NCI-H1417 (cell line): ENCODE measurements at places on chromosomes 2 and 18.

- no peak for DNase-seq
Measured at GRCh38 chr2:111710085-111710484, 173.9 kb downstream of the ANAPC1 start.

- DNase-seq: no peak
Measured at GRCh38 chr18:55136864-55137263, 177.6 kb upstream of the CCDC68 start.

DNA sequence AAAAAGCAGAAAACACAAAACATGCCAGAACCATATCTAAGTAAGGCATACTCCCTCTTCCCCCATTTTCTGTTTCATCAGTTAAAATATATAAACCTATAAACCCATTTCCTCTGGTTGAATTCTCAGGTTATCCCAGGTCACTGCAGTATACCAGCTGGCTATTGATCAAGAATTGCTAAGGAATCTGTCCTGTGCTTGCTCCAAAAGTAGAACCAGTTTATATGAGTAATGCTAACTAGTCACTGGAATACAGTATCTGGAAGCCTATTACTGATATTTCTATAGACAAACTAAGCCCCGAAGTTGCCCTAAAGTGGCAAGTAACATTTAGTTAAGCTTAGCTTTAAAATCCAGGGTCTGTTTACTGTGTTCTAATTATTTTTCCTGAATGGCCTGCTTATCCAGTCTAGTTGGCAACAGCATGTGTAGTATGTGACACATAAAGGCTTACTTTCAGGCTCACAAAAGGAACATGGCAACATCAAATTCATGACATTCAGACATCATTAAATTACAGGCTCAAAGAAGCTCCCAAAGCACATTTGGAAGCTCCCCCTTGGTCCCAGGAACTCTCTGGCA, 102.9 kb upstream of the ARL5A start:
- DNase-seq: no peak

DNA sequence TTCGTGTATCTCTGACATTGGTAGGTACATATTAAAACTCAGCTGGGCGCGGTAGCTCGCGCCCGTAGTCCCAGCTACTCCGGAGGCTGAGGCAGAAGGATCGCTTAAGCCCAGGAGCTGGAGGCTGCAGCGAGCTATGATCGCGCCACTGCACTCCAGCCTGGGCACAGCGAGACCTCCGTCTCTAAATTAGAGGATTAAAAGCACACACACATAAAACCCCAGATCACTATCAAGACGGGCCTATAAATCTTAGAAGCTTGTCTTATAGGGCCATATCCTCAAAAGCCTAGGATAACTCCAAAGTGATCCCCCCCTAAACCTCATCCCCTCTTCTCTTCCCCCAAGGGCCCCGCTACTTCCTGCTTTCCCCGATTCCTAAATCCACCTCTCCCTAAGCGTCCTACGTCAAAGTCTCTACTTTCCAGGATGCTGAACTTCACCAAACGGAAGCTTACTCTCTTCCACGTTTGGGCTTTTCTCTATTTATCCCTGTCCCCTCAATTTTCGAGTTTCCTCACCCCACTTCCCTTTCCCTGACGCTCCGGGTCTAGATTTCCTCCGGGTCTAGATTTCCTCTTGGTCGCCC, 707 bp downstream of the KRCC1 start:
- DNase-seq: peak; percentile 52

GRCh38 chr2:54565551-54565950, 109.4 kb downstream of the SPTBN1 start:
- DNase-seq: no peak

GRCh38 chr2:239229545-239230279, 171.1 kb downstream of the HDAC4 start:
- DNase-seq: no peak

- no peak for DNase-seq
Measured at GRCh38 chr2:905833-906140, 44.9 kb upstream of the SNTG2 start.

DNA sequence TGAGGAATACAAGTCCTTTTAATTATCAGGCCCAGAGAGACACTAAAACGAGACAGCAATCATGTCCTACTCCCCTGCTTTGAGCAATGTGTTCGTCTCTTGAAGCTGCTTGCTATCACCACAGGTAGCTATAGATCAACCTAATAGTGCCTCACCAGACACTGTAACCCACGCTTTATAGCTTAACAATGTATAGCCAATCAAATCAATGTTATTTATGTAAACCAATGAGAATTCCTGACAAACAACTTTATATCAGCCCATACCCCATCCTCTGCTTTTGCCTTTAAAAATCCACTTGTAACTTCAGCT, 26.1 kb downstream of the TMEM247 start:
- DNase-seq: no peak
